AG10803 (cell line): ENCODE measurements at places on chromosomes 6 and 20.
A peak's percentile ranks its signal among the peaks of the same experiment; 100 is the strongest.

- no peak for DNase-seq
These were observed 4.2 kb downstream of the CDK19 start for GRCh38 chr6:110810896-110811586.

DNA sequence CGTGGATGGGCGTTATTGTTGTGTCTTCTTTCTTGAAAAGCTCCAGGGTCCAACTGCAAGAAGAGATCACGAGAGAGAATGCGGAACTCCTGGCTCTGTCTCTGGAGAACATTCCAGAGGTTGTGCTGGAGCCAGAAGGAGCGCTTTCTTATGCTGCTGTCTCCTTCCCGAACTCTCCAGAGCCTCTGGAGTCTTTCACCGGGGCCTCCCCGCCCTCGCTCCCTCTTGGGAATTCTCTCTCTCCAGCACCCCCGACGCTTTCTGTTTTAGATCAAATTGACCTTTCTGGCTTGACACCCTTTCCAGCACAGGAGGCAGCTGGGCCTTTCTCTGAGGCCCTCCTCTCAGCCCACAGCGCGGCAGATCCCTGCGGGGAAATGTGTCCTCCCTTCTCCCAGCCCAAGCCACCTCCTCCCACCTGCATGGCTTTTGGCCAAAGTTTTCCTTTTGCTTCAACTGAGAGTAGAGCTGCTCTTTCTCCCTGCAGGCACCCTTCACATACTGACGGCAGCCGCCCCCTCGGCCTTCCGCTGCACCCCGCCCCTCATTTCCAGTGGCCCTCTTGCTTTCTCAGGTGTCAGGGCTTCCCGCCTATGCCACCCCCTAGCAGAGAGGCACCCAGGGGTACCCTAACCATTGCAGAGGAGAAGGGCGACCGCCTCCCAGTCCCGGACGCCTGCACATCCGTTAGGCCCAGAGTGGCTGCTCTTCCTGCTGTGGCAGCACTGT lies 6.6 kb upstream of the CCR6 start:
- DNase-seq: peak; percentile 6

DNA sequence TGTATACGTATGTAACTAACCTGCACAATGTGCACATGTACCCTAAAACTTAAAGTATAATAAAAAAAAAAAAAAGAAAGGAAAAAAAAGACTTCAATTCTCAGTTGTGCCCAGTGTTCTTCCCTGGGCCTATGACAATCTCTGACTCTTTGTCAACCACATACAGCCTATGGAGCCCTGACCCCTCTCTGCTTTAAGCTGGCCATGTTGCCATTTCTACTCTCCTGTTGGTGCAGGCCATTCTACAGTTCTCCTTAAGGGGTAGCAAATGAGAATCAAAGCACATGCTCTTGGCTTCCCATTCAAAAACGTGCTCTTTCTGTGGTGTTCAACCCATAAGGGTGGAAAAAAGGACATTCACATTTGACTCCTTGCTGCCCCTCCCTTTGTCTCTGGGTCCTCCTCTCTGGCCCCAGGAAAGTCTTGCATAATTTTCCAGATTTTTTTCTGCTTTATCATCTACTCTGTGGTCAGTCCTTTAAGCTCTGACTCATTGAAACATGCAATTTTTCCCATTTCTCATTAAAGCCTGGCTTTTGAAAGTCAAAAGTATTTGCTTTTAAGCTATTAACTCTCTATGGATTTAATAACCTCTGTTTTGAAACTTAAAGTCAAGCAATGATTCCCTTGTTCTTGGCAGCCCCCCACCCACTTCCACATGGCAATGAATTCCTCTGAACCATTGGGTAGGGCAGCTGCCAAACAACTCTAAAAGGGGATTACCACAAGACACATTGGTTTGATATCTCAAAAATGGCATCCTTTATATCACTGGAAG lies 208.6 kb upstream of the MCHR2 start:
- DNase-seq: peak; percentile 98

DNA sequence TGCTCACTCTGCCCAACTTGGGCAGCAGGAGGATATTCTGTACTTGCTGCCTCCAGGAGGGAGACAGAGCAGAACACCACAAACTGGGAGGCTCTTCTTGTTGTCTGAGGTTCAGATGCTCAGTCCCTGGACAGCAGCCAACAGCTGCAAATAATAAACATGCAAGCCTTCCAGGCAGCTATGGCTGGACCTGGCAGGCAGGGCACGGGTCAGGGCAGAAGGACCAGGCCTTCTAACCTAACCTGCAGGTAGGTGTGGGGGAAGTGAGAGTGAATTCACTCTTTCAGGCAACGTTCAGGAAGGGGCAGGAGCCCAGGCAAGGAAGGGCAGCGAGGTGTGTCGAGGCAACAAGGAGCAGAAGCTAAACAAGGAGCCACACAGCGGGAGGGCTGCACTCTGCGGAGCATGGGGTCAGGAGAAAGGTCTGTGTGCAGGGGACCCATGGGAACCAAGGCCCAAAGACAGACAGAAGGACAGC lies 31.5 kb downstream of the NINL start:
- DNase-seq: peak; percentile 82
